Activated CD4-positive, alpha-beta T cell treated with anti-CD3 and anti-CD28 coated beads, Interleukin-2, amount 50 U/mL, for 4 hours (primary cell): ENCODE measurements at places on chromosomes 5 and 9.

DNA sequence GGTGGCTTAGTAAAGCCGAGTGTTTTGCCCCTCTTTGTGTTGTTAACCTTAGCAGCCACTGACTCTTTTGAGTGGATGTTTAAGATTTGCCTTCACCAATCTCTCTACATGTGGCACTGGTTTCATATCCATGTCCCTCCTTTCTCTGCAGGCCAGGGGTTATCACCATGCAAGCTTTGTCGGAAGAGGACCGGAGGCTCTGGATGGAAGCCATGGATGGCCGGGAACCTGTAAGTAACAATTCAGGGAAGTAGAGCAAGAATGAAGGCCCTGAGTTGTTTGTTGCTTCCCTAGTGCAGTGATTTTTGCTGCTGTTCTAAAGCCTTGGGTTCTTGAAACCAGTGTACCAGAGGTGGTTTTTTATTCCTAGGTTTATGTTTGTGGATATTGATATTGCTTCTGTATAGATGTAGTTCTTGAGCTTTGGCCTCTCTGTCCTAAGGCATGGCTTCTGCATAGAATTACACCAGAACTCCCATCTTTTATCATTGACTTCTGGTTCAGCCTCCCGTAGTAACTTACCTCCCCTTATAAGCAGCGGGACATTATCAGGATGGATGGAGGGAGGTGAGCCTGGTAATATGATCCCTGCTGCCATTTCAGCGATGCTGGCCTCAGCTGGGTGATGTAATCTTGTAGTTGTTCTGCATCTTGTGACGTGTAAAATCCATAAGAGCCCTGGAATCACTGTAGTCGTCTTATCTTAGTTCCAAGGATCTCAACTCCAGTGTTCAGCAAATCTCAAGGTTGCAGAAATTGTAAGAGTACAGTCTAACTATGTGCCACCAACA is 161.9 kb downstream of the ARHGAP26 start:
- DNase-seq = no peak

DNA sequence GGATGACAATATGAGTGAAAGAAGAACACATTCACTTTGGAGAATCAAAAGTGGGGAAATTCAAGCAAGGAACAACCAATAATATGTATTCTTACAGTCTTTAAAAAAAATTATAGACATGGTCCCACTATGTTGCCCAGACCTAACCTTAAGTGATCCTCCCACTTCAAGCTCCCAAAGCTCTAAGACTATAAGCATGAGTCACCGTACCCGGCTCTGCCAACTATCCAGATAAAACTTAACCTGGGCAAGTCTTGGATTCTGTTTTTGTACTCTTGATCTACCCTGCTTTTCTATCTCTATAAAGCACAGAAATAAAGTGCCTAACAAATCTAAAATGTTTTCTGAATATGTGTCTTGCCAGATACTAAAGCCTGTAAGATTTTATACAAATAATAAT is 30.9 kb downstream of the CEMIP2 start:
- DNase-seq = no peak

DNA sequence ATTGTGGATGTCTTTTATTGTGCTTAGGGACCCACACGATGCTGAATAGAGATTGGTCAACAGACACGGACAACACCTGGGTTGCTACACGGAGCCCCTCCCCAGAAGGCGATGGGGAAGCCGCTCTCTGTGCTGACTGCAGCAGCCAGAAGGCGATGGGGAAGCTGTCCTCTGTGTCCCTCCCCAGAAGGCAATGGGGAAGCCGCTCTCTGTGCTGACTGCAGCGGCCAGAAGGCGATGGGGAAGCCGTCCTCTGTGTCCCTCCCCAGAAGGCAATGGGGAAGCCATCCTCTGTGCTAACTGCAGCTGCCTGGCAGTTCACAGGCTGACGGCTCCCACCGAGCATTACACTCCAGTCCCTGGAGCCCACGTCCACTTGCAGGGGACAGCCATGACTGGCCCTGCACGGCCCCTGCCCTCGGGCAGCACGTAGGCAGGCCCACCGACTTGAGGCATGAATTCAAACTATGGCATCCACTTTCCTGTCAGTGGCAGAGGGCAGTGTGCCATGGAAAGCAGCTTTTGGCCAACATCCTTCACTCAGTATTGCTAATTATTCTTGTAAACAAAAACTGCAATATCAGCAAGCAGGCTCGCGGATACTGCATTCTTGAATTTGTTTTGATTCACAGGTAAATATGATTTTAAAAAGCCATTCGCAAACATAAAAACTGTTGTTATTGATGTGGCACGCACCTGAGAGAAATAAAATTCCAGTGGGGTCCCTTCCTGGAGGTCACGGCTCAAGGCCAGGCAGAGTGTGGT is 48.1 kb upstream of the CLPTM1L start:
- no peak for DNase-seq

GRCh38 chr5:17411436-17412402 is 86.3 kb upstream of the TAF11L2 start:
- DNase-seq = no peak

- no peak for DNase-seq
These were observed 36.1 kb upstream of the SSBP2 start for GRCh38 chr5:81786991-81787390.

- no peak for DNase-seq
These were observed 622.1 kb downstream of the PSAT1 start for GRCh38 chr9:78918976-78919375.

GRCh38 chr9:76643399-76644117 is 120.7 kb upstream of the PCA3 start:
- no peak for DNase-seq

DNA sequence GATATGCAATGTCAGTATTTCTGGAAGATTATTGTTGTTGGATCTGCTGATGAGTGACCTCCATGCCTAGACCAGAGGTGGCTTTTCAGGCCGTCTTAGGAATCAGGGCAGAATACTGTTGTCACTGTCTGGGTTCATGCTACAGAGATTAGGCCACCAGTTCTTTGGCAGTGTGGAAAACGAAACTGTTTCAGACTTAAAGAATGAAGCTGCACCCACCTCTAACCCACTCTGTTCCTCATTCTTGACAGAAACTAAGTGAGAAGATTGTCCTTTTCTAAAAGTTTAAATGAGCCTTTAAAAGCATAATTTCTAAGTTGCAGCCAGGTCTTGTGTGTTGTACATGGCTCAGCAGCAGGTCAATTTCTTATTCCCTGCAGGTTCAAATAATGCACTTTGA is 444.3 kb downstream of the ENC1 start:
- DNase-seq = no peak

GRCh38 chr5:116566251-116566650 is 8.4 kb downstream of the SEMA6A start:
- no peak for DNase-seq

GRCh38 chr9:85510830-85511504 is 230.8 kb downstream of the AGTPBP1 start:
- no peak for DNase-seq

GRCh38 chr5:159430361-159431012 is 100.2 kb upstream of the IL12B start:
- no peak for DNase-seq

DNA sequence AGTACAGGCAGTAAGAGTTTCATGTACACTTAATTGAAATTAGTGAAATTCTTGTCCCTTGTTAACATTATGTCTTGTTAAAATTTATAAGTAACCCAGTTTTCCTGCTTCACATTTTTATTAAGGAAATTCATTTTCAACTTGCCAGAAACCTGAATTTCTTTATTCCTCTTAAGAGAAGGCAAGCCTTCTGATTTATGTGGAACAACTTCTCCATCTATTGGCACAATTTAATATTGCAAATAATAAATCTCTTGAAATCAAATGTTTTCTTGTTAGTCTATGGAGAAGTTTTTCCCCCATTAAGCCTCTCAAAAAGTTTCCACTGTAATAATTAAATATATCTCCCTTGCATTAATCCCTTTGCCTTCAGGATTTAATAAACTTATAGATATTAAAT is 33.8 kb upstream of the ACO1 start:
- no peak for DNase-seq

DNA sequence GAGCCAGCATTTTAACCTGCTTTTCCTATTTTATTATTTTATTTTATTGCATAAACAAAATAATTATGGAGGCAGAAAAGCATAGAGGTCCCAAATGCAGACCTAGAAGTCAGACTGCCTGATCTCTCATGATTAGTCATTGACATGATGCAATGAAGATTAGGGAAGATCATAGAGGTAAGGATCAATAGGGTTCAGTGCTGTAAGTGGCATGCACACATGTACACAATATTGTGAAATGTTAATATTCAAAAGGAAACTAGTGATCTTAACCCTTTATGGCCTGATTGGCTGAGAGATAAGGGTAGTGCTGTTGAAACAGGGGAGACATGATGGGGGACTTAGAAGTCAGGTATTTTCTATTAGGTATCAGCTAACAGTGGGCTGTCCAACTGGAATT is 1.1 kb upstream of the FRRS1L start:
- DNase-seq = no peak

GRCh38 chr5:81402192-81402930 is 8.4 kb upstream of the ACOT12 start:
- DNase-seq = no peak

DNA sequence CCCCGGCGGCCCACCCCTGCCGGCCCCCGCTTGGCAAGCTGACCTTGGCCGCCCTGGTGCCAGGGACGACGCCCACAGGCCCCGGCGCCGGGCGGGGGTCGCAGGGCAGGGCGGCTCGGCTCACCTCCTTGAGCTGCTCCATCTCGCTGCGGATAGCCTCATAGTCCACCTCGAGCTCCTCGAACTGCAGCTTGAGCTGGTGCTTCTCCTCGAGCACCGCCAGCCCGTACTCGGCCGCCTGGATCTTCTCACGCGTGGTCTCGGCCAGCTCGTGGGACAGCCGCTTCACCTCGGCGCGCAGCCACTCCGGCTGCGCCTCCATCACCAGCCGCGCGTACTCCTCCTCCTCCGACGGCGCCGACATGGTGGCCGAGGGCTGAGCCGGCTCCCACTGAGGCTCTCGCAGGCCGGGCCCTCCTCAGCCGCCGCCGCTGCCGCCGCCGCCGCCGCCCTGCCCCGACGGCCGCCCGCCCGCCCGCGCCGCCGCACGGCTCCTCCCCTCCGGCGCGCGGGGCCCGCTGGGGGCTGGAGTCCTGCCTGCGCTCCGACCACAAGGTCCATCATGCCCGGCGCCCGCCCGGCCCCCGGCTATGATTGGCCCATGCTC is at the start of gene BICD2:
TSS of gene BICD2 (minus strand) at position 453 of the 607 bp plus-strand sequence. CDS start at position 364, 89 bp downstream.
- DNase-seq = no peak

DNA sequence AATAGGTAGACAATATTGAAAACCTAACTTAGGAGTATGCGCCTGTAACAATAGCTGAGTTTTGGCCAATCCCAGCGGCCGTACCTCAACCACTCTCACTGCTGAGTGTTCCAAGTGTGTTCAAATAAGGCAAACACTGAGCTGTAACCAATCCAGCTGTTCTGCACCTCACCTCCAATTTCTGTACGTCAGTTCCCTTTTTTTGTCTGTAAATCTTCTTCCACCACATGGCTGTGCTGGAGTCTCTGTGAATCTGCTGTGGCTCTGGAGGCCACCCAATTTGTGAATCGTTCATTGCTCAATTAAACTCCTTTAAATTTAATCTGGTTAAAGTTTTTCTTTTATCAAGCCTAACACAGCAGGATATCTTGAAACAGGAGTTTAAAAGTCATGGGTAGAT is 116.3 kb downstream of the SLC28A3 start:
- DNase-seq = no peak

GRCh38 chr5:95822542-95823181 is at the start of gene GLRX:
TSS of gene GLRX (minus strand) at chr5:95822726. CDS start at chr5:95822662, 64 bp downstream.
- no peak for DNase-seq

- no peak for DNase-seq
These were observed 121.7 kb downstream of the FOCAD start for GRCh38 chr9:20805766-20806165.

- no peak for DNase-seq
These were observed 51.1 kb upstream of the SNX2 start for GRCh38 chr5:122723606-122724352.

- DNase-seq = no peak
These were observed 86.3 kb upstream of the IRX1 start for GRCh38 chr5:3509290-3509689.

GRCh38 chr9:129930743-129931142 is 95.5 kb downstream of the USP20 start:
- DNase-seq = no peak

GRCh38 chr9:93263334-93264229 is 79.6 kb downstream of the WNK2 start:
- no peak for DNase-seq
